ENCODE measurements at places on chromosomes 5 and 9.
A peak's percentile ranks its signal among the peaks of the same experiment; 100 is the strongest.

- DNase-seq = no peak
Observed at GRCh38 chr5:171291371-171291770, 17.7 kb upstream of the TLX3 start.

GRCh38 chr5:53023969-53024368 is 34.8 kb downstream of the ITGA2 start:
- no peak for DNase-seq

DNA sequence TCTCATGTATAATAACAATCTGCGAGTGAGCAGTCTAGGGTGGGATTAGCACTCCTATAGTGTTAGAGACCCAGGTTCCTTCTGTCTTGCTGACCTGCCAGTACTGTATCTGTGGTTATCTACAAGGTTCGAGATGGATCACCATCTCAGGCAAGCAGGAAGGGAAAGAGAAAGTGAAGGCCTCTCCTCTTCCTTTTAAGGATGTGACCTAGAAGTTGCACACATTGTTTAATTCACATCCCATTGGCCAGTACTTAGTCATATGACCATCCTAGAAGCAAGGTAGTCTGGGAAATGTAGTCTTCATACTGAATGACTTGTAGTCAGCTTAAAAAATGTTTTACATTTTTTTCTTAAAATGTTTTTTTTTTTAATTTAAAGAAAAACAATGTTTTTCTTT is 168.6 kb downstream of the CARTPT start:
- no peak for DNase-seq

DNA sequence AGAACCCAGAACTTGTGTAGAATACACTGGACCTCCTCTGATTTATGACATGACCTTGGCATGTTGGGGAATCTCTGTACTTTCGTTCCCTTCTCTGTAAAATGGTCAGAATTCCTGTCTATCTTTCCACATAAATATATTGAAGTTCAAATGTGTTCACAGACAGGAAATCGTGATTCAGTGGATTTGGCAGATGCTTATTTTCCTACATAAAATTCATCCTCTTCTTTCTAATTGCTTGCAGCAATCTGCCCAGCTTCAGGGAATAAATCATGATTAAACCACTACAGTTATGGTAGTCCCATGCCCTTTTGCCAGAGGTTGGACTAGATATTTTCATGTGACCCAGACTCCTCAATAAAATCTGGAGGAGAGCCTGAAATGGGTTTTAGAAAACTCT is 52.1 kb upstream of the ARL15 start:
- DNase-seq = no peak

- peak; percentile 66 for DNase-seq
Observed at GRCh38 chr5:52989025-52989780, at the start of gene ITGA2. TSS of gene ITGA2 (plus strand) at chr5:52989352. CDS start at chr5:52989469, 117 bp downstream.

GRCh38 chr9:130698514-130698913 is 4.9 kb downstream of the EXOSC2 start:
- no peak for DNase-seq

DNA sequence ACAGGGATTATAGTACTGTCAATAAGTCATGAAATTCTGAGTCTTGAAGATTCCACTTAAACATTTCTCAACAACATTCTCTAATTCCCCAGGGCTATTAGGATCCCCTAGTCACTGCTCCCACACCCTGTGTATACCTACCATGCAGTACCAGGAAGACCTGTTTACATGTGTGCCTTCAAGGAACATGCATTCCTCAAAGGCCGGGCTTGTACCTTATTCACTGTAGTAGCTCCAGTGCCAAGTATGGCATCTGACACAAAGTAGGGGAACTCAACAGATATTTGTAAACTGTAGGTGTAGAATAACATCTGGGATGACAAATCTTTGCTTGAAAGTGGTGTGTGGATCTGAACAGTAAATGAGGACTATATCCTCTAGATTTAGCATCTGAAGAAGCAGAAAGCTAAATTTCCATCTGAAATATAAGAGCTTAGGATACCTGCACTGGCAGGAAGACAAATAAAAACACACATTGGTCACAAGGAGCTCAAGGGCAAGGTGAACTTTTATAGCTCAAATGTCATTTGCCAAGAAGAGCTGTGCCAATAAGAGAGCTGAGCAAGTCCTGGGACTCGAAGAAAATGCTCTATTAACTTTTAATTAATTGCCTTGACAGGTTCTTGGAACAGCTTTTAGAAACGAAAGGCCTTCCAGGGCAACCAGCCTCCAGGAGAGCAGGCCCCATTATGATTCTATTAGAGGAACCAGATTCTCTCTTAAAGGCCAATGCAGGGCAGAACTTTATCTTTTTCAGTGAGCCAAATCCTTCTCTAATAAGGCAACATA is 52.3 kb upstream of the MYOT start:
- no peak for DNase-seq

GRCh38 chr5:169356811-169357210 is 55.9 kb upstream of the SLIT3 start:
- DNase-seq = no peak

GRCh38 chr9:68629042-68629441 is 76.0 kb upstream of the PIP5K1B start:
- DNase-seq = no peak

DNA sequence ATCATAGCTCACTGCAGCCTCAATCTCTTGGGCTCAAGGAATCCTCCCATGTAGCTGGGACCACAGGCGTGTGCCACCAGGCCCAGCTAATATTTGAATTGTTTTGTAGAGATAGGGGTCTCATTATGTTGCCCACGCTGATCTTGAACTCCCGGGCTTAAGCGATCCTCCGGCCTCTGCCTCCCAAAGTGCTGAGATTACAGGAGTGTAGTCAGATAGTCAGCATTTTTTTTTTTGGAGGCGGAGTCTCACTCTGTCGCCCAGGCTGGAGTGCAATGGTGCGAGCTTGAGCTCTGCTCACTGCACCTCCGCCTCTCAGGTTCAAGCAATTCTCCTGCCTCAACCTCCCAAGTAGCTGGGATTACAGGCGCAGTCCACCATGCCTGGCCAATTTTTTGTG is 1.6 kb upstream of the SAR1B start:
- no peak for DNase-seq

- no peak for DNase-seq
Observed at GRCh38 chr5:98750693-98751092, 22.8 kb upstream of the RGMB start.

- DNase-seq = no peak
Observed at GRCh38 chr9:135770203-135770535, 68.2 kb downstream of the KCNT1 start.

GRCh38 chr5:167304834-167305469 is 986.5 kb upstream of the WWC1 start:
- DNase-seq = no peak

GRCh38 chr5:116885825-116886224 is 311.2 kb upstream of the SEMA6A start:
- no peak for DNase-seq

- no peak for DNase-seq
Observed at GRCh38 chr5:14902826-14903560, 31.4 kb upstream of the ANKH start.

DNA sequence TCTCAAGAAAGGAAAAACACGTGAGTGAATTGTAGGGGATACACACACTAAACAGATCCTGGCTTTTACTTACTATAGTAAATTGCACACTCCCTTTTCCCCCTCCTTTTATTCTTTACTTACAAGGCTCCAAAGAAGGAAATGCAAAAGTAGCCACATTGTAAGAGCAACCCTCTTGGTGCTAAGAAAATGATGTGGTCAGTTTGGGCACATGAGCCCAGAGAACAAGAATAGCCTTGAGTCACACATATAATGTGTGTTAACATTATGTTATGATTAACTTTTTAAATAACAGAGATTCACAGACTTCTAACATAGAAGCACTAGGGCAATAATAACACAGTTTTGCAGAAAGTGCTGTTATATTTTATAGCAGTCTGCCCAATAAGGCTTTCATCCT is 48.5 kb downstream of the PCSK5 start:
- no peak for DNase-seq

DNA sequence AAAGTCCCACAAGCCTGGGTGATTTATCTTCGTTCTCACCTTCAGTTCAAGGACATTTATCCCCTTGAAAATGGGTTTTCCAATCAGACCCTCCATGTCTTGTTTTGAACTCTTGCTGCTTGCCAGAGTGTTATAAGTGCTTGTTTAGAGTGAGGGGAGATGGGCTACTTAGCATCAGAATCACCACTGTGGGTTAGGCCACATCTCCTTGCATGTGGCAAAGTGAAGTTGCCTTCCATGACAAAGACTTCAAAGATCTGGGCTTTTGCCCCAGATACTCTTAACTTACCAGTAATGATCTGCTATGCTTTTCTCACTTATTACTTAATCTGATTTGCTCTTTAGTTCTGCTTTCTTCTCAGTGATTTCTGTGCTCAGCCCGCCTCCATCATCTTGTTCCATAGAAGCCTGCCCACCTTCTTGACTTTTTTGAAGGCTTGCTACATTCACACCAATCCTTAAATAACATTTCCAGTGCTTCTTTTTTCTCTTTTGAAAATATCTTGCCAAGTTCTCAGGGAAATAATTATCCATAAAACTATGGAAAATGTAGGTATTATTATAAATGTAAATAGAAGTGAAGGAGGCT is 39.0 kb downstream of the GPR21 start:
- no peak for DNase-seq

- no peak for DNase-seq
Observed at GRCh38 chr5:148778882-148779281, 47.5 kb upstream of the ADRB2 start.

- no peak for DNase-seq
Observed at GRCh38 chr5:34501840-34502239, 154.3 kb upstream of the RAI14 start.

DNA sequence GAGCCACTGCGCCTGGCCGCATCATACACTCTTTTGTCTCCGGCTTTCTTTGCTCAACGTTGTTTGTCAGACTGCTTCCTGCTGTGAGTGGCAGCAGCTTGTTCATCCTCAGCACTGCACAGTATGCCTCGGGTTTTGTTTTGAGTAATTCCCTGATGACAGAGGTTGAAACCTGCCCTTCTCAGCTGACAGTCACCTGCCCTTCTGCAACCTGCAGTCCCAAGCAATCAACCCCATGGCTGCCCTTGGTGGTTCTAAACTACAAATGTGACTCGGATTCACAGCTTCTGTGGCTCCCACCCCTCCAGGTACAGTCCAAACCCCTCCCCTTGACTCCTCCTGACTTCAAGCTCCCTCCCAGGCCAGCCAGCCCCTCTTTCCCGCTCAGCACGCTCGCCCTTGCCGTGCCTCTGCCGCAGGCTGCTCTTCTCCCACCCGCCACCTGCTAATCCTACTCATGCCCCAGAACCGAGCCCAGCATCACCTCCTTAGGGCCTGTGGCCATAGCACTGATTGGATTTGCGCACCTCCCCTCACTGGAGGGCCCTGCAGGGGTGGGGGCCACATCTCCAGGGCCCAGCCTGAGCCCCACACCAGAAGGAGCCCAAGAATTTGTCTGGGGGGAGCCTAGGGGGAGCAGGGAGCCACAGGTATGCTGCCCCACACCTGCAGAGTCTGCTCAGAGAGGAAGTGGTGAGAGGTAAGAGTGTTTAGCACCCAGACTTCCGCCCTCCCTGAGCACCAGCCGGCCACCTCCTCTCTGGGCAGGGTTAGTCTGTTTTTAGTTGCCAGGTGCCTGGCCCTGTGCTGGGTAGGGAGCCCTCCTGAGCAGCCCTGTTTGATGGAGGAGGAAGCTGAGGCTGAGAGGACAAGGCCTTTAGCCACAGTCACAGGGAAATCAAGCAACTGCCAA is 10.1 kb downstream of the EEIG1 start:
- DNase-seq = no peak

DNA sequence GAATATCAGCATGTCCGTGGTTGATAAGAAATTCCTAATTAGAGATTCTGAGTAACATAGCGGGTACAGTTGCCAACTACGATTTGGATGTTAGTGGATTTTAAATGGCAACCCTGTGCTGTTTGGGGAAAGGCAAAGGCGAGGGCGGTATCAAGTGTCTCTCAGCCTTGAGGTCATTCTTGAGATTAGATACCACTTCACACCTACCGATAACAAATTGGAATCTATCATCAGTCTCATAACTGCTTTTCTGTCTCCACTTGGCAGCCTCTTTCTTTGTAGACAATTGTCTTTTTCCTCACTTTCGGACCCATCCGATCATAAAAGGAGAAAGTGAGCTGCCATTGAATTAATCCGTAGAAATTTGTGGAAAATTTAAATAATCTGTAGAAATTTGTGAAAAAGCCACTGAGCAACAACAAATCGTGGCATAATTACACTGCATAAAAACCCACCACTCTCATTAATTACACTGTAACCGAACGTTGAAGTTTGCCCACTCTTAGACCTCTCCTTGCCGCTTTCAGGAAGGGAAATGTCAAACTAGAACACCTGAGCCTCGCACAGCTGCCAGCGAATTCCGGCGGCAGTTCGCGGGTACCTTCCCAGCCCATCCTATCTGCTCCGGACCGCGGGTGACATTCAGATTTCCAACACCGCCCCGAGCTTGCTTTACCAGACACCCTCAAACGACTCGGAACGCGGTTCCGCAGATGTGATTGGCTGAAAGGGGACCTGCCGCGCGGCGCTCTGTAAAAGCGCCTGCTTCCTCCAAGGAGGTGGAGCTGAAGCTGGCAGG is 849 bp upstream of the RGMB start:
- DNase-seq = no peak

DNA sequence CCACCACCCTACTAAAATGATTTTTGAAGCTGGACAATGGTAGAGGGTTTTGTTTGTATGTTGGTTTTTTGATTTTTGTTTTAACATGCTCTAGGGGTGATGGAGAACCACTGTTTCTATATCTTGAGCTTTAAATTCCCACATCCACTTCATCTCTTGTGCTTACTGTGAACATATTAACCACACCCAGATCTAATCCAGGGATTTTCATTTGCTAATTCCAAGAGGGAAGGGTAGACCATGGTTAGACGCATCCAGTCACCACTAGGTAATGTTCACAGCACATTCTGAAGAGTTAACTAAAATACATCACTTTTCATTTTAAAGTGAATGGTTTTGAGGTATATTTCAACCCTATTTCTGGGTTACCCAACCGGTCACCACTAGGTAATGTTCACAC is 36.5 kb upstream of the IQGAP2 start:
- DNase-seq = no peak

GRCh38 chr5:140346348-140347221 is at the start of gene HBEGF:
TSS of gene HBEGF (minus strand) at chr5:140346603. CDS start at chr5:140346328, 275 bp downstream.
- DNase-seq = peak; percentile 85

DNA sequence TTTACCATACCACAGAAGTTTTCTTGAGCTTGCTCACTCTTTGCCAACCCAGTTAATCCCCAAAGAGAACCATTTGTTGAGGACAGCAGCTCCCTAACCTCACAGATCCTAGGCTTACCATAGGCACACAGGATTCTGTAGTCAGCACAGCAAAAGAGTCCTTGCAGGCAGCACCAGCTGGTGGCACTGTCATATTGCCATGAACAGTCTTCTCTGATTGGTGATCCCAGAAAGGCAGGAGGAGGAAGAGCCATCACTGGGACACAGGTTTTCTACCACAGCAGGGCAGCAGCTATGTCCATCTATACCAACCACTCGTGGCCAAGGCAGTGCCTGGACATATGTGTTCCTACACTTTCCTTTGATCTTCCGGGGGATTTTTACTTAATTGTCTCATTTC is 297.1 kb upstream of the CD180 start:
- peak; percentile 42 for DNase-seq

GRCh38 chr5:142353071-142353472 is 28.3 kb upstream of the SPRY4 start:
- DNase-seq = no peak

- DNase-seq = peak; percentile 88
Observed at GRCh38 chr9:84170521-84171141, 169.9 kb downstream of the SLC28A3 start.

- no peak for DNase-seq
Observed at GRCh38 chr9:123645126-123645525, 284.8 kb downstream of the DENND1A start.

GRCh38 chr5:132313366-132313765 is 19.2 kb downstream of the SLC22A4 start:
- no peak for DNase-seq

GRCh38 chr5:96661855-96662724 is at the start of gene CAST:
TSS of gene CAST (plus strand) at chr5:96662376. CDS start at chr5:96662423, 47 bp downstream.
- DNase-seq = peak; percentile 90
